ENCODE measurements at places on chromosomes 11 and 22. TPM values are rescaled to one million over a fixed set of nuclear protein-coding genes. Genes with fewer than 3 reads are reported as not detected.
A peak's percentile ranks its signal among the peaks of the same experiment; 100 is the strongest.

DNA sequence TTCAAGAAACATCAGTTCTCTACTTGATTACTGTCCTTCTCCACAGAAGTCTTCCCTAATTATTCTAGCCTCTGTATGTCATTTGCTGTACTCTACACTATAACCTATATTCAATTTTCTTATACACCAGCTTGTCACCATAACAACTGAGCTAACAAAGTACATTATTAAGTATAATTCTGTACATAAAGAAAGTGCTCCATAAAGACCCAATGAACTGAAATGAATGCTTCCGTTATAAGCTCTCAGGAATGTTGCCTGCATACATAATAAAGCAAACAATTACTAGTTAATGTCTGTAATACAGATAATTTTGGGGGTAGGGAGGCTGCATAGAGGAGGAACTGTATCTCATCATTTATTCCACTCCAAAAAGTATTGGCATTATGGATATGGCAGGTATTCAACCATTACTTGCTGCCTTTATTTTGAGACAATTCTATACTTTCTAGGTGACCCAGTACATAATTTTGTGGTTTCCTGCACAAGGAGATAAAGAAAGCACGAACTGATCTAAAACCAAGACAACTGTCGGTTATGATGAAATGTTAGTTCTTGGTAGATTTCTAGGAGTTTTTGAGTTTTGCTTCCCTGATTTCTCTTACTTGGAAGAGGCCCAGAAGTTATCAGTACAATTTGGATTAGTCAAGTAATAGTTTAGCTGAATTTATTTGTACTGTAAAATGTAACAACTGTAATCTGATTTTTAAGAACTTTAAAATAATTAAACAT lies 202.5 kb downstream of the SBF2 start:
- DNase-seq = no peak

DNA sequence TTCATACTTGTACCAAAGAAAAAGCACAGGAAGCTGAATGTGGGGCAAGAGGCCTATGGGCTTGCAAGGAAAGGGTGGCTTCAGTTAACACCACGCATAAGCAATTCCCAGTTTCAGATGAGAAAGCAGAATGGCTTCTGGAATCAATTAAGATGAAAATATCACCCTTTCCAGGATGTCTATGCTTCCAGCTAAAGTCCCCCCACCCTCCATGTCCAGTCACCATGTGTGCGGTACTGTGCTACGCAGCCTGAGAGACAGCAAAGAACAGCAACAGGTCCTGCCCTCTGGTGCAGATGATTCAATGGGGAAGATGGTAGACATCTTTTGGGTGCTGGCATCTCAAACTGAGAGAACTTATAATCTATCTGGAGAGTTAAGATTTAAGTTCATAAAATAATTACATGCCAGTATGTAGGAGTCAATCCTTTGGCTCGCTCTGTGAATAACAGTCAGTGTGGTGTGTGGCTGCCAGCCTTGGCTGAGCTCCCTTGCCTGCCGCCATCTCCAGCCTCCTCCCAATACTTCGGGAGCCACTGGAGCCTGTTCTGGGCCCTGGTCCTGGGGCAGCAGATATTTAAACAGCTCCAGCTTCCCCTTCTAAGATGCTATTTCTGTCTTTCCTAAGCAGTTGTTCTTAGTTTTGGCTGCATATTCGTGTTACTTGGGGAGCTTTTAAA lies 44.5 kb downstream of the ME3 start:
- no peak for DNase-seq

- peak; percentile 75 for DNase-seq
Observed at GRCh38 chr11:100681064-100681502, 6.0 kb upstream of the ARHGAP42 start.

GRCh38 chr11:46331282-46331984 lies 15.8 kb upstream of the DGKZ start:
- DNase-seq = no peak

Gene RABL2B
- total RNA-seq = 32.1 TPM

Gene TTLL8
- not detected for total RNA-seq

Measured in breast epithelium (tissue), 4 donors.